Activated CD4-positive, alpha-beta T cell treated with anti-CD3 and anti-CD28 coated beads for 36 hours (primary cell): ENCODE measurements at places on chromosomes 16 and 17.

GRCh38 chr16:56450275-56450985, 702 bp downstream of the NUDT21 start:
- DNase-seq, result peak; percentile 30

GRCh38 chr16:88927010-88927409, 50.0 kb downstream of the CBFA2T3 start:
- DNase-seq, result no peak

DNA sequence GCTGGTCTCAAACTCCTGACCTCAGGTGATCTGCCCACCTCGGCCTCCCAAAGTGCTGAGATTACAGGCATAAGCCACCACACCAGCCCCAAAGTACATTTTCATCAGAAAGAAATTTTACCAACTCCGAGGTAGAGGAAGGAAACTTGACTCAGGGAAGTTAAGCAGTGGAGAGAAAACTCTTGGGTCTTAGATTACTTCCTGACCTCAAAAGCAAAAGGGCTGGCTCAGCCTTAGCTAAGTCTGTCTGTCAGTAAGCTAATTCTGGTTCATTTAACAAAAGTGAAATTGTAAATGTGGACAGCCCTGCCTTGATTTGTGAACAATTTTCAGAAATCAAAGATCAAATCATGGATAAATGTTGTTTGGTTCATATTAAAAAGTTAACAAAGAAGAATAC, 30.6 kb downstream of the MAP2K6 start:
- DNase-seq, result no peak

DNA sequence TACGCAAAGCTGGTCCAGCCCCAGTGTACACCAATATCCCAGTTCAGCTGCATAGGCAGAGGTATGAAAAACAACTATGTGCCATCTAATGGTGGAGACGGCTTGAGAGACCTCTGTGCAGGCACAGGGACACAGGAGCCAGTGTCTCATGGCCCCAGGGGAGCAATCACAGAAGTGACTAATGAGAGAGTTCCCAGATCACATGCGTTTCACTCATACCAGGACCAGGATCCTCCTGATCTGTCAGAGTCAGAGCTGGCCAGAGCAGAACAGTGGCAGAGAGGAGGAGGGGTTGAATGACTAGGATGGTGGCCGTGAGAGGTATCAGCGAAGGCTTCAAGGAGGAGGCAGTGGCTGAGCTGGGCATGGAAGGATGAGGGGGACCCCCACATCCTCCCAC, 41.1 kb downstream of the TMEM132E start:
- no peak for DNase-seq

DNA sequence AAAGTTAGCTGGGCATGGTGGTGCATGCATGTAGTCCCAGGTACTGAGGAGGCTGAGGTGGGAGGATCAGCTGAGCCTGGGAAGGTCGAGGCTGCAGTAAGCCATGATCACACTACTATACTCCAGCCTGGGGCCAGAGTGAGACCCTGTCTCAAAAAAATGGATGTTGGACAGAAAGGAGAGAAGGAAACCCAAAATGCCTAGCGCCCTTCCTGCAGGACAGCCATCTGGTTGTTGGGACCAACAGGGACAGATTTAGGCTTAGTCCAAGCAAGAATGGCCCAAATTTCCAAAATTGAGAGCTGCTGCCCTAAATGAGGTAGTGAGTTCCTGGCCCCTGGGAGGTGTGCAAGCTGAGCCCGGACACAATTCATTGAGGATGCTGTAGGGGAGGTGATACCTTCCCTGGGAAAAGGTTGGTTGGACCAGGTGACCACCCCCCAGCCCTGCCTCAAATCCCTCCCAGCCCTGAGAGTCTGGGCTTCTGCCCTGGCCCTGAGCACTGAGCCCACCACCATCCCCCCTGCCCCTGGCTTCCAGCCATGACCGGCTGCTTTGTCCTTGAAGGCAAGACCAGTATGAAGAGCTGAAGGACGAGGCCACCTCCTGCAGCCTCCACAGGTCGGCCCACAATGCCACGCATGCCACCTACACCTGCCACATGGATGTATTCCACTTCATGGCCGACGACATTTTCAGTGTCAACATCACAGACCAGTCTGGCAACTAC, 35.1 kb downstream of the IL21R start:
- peak; percentile 5 for DNase-seq

DNA sequence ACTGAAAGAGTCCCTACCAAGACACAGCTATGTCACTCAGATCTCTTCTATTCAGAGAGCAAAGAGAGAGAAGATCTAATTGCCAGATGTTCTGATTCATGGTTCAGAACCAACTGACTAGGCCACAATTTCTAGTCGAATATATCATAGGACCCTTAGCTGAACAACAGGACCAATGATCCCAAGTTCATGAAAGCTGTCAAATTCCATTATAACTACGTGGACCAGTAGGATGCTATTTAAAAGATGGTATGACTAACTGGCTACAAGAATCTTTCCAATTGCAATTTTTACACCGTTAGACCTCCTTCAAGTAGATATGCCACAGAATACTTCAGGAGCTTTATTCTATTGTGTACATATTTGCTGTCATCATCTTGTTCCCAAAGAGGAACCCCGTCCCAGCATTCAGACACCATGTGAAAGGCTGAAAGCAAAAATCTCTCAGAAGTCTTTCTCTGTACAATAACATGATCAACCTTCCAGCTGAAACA, 26.0 kb downstream of the DCUN1D3 start:
- DNase-seq, result peak; percentile 17

- DNase-seq, result no peak
Observed at GRCh38 chr16:78246559-78246958, 147.1 kb downstream of the WWOX start.

DNA sequence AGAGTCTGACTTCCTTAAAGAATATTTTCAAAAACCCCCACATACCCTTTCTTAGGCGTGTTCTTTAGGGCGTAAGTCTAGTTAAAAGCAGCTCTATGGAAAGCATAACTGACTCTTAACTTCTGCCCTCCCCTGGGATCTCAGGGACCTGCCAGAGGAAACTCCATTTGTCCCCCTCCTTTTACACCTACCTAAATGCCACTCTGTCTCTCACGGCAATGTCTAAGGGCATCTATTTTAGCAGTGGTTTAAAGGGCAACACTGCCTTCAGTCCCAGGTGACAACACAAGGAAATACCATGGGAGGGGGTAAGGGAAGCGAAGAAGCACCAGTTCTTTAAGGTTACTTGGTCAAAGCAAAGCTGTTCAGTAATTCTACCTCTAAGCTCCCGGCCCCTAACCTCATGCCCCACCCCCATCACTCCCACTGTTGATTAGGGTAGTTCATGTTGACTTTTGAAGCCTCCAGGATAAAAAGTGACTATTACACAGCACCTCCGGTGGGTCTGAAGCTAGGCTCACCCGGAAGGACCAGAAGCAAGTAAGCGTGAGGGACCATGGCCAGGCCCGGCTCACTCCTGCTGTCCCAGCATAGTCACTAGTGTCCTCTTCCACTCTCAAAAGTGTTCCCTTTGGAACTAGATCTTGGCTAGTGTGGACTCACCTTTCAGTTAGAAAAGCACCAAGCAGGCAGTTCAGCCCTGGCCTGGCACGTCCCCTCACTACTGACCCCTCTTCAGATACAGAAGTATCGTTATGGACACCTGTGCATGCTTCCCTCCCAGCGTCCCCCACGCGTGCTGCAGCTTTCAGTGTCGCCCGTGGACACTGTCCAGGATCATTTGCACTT, 47.1 kb downstream of the CYTH1 start:
- peak; percentile 53 for DNase-seq

GRCh38 chr17:80195671-80196529, 24.2 kb downstream of the SGSH start:
- peak; percentile 74 for DNase-seq

DNA sequence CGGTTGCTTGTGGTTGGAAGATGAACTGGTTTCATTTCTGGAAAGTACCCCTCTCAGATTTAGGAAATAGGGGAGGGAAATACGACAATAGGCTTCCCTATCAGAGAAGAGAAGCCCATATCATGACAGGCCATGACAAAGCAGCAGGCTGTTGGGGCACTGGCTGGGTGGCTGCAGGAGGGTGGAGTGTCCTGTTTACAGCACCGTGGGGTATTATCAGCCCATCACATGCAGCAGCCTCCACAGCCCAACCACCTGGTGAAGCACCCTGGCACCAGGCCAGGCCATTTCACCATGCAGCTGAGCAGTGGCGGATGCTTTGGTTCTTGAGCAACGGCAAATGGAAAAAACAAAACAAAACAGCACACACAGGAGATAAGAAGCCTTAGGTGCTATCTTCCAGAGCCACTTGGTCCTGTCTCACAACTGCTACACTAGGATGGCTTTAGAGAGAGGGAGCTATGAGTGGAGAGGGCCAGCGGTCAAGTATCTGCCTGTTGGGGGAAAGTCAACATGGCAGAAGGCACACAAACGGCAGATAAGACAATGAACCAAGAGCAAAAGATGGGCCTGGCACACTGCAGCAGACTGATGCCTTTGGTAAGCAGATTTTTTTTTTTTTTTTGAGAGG, 24.2 kb downstream of the FAM117A start:
- peak; percentile 90 for DNase-seq

- no peak for DNase-seq
Observed at GRCh38 chr16:67551972-67552371, 10.4 kb upstream of the CTCF start.

GRCh38 chr17:64157669-64158180, 27.8 kb upstream of the ERN1 start:
- DNase-seq, result no peak

- DNase-seq, result no peak
Observed at GRCh38 chr17:82041144-82041814, 3.8 kb upstream of the DCXR start.

DNA sequence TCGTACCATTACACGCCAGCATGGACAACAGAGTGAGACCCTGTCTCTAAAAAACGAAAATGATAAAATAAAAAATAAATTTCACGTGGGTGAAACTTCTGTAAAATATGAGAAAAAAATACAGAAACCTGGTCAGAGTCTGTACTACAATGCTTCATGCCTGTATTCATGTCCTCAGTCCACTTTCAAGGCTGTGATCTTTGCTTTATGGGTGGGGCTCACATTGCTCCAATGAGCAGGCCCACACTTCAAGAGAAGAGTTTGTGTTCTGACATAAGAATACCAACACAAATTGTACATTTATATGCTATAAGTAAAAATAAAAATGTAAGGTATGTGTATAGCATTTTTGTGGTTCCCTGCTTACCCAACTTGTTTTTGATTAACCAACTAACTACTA, 32.2 kb upstream of the ABCA3 start:
- DNase-seq, result no peak

DNA sequence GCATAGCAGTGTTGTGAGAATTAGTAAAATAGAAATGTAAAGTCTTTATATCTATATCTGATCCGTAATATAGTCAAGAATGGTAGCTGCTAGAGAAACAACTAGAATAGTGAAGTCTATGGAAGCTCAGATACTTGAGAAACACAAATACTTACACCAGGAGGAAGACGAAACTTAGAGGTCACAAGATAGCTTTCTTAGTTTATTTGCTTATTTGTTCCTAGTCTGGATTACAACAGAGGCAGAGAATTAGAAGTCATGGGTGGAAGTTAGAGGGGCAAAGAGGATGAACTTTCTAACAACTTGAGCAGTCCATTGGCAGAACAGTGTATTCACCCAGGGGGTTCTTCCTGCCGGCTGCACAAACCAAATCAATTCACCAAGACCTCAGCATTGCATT, 13.9 kb downstream of the GNGT2 start:
- DNase-seq, result no peak

- DNase-seq, result no peak
Observed at GRCh38 chr16:85650135-85650843, 37.2 kb downstream of the GSE1 start.

DNA sequence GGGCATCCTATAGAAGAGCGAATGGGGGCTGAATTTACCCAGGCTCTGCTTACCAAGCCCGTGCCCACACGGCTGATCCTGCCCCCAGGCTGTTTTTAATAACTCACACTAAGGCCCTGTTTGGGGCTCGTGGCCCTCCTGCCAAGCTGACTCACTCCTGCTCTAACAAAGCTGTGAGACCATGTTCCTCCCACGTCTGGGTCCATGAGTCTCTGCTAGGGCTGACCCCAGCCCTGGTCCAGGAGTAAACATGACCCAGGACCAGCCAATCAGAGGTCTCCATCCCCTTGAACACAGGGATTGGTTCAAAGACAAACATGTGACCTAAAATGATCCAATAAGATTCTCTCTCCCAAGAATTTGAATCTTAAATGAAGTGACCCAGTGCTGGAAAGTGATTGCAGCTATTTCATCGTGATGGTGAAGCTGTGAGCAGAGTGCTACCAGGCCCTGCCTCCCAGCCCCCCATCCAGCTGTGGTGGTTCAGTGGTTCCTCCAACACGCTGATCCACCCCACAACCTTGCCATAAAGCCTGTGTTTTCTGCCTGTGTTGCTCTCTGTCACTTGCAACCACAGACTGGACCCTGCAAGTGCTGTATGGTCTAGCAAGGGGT, 57.2 kb downstream of the C16orf82 start:
- no peak for DNase-seq

DNA sequence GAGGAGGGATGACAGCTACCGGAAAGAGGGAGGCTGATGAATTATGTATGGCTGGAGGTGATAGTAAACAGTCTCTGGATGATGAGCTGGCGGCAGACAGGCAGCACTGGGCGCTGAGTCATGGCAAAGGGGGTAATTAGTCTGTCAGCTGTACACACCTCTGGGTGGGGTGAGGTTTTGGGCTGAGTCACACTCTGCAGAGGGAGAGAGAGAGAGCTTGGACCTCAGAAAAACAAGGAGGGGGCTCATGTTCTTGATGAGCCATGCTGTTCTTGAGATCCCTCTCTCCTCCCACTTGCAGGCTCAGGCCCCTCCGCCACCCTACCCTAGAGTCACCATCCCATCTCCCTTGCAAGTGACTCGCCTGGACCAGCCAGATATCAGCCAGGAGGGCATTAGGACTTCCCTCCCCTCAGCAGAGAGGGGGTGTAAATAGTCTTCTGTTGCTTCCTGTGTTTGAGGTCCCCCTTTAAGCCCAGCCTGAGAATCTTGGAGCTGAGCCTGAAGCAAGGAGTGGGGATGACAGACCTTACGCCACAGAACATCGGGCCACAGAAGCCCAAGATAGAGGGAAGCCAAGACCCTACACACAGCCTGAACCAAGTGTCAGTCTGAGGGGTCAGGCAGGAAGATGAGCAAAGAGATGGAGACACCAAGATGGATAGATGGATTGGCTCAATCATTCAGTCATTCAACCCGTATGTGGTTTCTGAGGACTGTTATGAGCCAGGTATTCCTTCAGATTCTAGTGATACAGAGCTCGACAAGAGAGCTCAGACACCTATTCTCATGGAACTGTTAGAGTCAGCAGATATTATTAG, 383.2 kb upstream of the CCL2 start:
- peak; percentile 17 for DNase-seq

GRCh38 chr16:30605158-30605557, 5.0 kb downstream of the ZNF689 start:
- DNase-seq, result no peak
